ENCODE measurements at places on chromosomes 4 and X.

DNA sequence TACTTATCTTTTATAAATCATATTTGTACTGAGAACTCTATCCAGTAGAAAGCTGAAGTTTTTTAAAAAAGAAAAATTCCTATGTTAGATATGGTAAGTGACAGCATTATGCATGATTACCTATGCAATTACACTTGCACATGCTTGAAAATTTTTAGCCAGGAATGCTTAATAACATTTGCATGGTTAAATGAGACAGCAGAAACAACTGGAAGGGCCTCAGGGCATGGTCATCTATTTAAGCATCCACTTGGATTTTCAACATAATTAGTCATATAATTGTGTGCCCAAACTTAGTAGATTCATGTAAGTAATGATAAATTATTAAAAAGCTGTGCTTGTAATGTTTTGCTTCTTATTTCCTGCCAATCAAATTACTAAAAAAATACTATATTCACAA, 151.9 kb downstream of the TTC29 start:
- no peak for DNase-seq

DNA sequence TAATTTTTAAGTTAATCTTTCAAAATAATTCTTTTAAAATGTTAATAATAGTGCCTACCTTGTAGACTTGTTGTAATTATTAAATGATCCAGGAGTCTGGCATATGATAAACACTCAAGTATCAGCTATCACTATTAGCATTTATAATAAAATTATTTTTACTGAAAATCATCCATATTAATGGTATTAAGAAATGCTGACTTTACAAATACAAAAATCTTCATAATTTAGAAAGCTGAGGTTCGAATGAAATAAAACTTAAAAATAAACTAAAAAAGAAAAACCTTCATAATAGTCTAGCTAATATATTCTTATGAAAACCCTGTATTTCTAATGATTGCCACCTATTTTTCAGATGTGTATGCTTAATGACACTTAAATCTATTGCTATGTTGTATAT, 5.2 kb downstream of the MGARP start:
- no peak for DNase-seq

DNA sequence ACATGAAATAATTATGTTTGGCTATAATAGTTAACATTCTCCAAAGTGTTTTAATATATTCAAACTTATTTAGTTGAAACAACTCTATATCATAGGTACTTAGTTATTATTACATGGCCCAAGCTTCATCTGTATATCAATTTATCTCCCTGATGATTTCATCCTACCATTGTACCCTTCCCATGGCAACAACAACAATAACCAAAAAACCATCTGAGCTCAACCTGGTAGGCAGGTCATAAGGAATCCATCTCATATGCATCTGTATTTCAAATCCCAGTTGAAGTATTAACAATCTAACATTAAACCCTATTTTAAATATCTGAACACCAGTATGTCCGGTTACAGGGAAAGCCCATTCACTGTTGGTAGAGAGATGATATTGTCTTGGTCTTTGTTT, 33.1 kb upstream of the SLC7A11 start:
- DNase-seq, result no peak

- DNase-seq, result no peak
Measured at GRCh38 chr4:166839615-166840251, 394.6 kb downstream of the SPOCK3 start.

DNA sequence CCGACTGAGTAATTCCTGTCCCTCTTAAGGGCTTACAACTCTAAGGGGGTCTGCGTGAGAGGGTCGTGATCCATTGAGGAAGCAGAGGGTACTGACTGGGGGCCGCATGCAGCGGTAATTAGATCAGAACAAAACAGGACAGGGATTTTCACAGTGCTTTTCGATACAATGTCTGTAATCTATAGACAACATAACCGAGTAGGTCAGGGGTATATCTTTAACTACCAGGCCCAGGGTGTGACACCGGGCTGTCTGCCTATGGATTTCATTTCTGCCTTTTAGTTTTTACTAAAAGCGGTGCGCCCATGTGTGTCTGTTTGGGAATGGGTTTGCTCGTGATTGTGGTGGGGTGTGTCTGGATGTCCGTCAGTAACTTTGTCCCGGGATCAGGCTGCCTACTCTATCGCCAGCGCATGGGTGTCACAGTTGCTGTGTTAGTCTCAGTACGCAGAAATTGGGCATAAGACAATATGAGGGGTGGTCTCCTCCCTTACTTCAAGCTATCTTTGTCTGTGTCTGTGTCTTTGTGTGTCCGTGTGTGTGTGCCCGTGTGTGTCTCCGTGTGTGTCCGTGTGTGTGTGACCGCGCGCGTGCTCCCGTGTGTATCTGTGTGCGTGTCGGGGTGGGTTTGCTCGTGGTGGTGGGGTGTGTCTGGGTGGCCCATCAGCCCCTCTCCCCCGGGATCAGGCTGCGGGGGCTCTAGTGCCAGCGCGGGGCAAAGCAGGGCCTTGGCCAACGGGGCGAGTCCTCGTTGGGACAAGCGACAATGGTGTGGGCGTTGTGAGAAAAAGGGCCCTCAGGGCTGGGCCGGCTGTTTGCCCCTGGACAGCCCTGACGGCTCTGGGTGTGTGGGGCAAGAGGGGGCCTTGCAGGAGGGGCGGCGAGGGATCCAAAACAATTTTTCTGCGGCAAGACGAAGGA, 10.4 kb downstream of the FRG2 start:
- DNase-seq, result no peak

DNA sequence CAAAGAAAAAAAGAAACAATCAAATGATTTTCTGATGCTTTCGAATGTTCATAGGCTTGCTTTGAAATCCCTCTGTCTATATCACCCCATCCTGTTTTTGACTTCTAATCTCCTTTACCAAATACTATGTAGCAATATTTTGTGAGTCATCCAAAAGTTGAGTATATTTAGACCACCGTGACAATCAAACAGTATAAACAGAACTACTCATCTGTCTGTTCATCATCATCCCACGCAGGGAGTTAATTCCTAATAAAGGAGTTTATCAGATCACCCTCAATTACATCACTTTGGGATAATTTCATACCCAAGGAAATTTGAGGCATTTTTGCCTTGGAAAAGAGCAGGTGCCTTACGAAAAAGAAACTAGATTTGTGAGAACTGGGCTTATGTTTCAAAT, 212.9 kb downstream of the CBR4 start:
- no peak for DNase-seq

- no peak for DNase-seq
Measured at GRCh38 chrX:112896051-112896450, 55.4 kb upstream of the AMOT start.

- DNase-seq, result no peak
Measured at GRCh38 chr4:155578219-155578618, 88.4 kb upstream of the GUCY1A1 start.

GRCh38 chr4:38868059-38868960, 704 bp downstream of the FAM114A1 start:
- DNase-seq, result no peak

GRCh38 chr4:31370866-31371465, 650.8 kb downstream of the PCDH7 start:
- peak; percentile 43 for DNase-seq

DNA sequence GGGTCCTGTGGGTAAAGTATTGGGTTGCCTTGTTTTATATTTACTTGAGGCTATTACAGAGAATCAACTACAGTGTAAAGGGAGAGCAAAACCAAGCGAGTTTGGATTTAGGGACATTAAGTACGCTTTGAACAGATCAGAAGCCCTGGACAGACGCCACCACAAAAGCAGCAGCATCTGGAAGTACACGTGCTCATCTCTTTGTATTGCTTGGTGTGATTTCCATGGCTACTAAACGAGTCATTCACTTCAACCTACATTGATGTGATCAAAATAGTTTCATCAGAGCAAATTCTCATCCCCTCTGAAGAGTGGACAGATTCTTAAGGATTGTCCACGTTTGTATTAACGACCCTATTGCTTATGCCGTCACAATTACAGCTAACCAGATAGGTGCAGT, 85.1 kb downstream of the SORBS2 start:
- DNase-seq, result no peak

GRCh38 chrX:40685362-40685918, 38.1 kb upstream of the CXorf38 start:
- DNase-seq, result no peak

GRCh38 chrX:95367286-95367685, 1317.4 kb upstream of the DIAPH2 start:
- no peak for DNase-seq

- no peak for DNase-seq
Measured at GRCh38 chrX:66200855-66201795, 37.1 kb downstream of the HEPH start.

DNA sequence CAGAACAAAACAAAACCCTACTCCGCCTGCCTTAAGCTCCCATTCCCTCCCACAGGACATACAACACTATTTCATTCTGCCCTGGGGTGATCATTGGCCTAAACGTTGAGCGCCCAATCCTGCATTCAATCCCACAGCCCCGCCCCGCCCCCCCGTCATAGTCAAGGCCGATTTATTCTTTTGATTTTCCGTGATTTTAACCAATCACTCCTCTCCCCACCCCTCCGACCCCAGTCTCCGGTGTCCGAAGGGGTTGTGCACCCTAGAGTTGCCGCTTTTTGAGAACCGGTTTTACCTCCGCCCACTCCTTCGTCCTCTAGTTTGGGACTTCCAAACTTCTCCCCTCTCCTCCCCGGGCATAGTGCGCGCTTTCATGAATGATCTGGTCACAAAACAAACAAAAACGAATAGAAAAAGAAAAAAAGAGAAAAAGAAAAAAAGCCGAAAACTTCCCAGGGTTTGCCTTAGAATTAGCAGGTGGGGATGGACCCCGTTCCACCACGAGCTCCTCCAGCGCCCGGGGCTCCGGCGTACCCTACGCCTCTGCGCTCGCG, 446 bp upstream of the UBE2A start:
- no peak for DNase-seq

GRCh38 chrX:19107035-19107434, 15.2 kb downstream of the ADGRG2 start:
- DNase-seq, result no peak

DNA sequence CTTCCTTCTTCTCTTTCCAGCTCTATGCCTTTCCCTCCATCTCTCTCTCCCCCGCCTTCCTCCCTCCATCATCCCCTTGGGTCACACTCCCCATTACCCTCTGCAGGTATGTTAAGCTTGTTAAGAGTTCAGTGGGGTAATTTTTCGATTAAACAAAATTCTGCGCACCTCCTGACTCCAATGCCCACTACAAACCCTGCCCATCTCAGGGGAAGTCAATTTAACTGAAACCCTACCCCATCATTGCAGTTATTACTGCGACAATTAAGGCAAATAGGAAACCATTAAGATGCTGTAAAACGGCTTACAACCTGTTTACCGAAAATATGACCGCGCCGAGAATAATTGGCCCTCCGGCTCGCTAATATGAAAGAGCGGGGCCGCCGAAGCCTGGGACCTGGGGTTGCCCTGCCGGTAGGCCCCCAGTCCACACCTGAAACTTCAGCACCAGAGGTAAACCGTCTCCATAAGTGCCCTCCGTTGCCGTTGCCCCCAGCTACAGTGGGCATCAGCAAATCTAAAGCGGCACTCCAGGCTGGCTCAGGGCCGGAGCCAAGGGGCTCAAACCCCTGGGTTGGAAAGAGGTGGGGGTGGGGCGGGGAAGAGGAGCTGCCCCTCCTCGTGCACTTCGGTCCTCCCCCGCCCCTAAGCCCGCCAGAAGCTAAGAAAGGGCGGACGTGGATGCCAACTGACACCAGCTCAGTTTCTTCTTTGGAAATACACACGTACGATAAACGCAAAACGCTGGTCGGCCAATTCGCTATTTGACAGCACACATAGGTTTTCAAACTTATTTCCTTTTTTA, 4.8 kb downstream of the ARX start:
- DNase-seq, result no peak

DNA sequence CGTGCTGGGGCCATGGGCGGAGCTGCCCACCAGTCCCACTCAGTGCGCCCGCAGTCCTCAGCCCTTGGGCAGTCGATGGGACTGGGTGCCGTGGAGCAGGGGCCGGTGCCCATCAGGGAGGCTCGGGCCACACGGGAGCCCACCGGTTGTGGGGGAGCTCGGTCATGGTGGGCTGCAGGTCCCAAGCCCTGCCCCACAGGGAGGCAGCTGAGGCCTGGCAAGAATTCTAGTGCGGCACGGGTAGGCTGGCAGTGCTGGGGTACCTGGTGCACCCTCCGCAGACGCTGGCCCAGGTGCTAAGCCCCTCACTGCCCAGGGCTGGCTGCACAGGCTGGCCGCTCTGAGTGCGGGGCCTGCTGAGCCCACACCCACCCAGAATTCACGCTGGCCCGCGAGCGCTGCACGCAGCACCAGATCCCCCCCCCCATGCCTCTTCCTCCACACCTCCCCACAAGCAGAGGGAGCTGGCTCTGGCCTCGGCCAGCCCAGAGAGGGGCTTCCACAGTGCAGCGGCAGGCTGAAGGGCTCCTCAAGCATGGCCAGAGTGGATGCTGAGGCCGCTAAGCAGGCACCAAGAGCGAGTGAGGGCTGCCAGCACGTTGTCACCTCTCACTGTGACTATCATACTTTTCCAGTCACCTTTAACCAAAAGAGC, 564.4 kb downstream of the GALNTL6 start:
- DNase-seq, result no peak

- DNase-seq, result no peak
Measured at GRCh38 chr4:15025693-15026092, 23.4 kb downstream of the CPEB2 start.

- DNase-seq, result no peak
Measured at GRCh38 chrX:123271902-123272301, 87.8 kb downstream of the GRIA3 start.

GRCh38 chr4:8852118-8852704, 19.4 kb downstream of the HMX1 start:
- DNase-seq, result no peak

DNA sequence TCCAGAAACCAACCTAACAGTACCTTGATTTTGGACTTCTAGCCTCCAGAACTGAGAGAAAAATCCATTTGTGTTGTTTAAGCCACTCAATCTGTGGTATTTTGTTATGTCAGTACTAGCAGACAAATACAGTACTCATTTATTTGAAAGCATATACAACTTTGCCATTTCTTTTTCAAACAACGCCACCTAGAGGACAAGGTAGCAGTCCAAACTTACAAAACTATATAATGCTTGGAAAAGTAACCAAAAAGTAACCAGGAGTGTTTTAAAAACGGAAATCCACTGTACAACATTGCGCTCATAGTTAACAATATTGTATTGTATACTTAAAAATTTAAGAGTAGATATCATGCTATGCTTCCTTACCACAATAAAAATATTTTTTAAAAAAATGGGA, 37.0 kb upstream of the FGF13 start:
- no peak for DNase-seq

- peak; percentile 82 for DNase-seq
Measured at GRCh38 chr4:113394730-113395530, 345.5 kb downstream of the ANK2 start.

DNA sequence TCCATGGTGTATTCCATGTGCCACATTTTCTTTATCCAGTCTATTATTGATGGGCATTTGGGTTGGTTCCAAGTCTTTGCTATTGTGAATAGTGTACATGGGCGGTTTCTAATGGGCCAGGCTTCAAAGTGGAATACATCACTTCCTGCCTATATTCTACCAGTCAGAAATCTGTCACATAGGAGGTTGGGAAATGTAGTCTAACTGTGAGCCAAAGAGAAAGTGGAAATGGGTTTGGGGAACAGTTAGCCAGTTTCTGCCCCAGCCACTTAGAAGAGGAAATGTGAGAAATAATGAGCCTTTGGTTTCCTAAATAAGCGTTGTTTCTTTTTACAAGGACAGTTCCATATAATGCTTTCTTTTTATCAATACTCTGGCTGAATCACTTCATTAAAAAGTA, 85.1 kb upstream of the AP1S2 start:
- no peak for DNase-seq

GRCh38 chrX:123873956-123874355, 14.1 kb downstream of the XIAP start:
- DNase-seq, result no peak
